Stimulated activated CD8-positive, alpha-beta memory T cell treated with anti-CD3 and anti-CD28 coated beads, Interleukin-4, amount 100 ng/mL, for 4 hours (primary cell): ENCODE measurements at places on chromosomes 13 and 19.

DNA sequence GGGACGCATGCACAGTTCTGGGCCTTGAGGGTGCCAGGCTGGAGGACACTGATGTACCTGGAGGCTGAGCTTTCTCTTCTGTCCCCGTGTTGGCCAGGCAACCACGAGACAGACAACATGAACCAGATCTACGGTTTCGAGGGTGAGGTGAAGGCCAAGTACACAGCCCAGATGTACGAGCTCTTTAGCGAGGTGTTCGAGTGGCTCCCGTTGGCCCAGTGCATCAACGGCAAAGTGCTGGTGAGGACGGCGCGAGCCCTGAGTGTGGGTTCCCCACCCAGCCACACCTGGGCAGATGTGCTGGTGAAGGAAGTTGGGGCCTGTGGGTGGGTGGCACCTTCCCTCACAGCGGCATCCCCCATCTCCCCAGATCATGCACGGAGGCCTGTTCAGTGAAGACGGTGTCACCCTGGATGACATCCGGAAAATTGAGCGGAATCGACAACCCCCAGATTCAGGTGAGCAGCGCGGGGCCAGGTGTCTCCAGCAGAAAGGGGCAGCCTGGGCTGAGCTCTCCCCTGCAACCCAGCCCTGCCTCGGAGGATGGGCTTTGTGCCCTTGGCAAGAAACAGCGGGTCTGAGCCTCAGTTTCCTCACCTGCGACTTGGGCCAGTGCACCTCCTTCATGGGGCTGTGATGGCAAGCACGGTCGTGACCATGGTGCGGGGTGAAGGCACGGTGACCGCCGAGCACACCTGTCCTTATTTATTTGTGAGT is 26.2 kb downstream of the CCDC8 start:
- DNase-seq = no peak

- DNase-seq = no peak
Observed at GRCh38 chr19:46975925-46976782, 43.5 kb upstream of the NPAS1 start.

DNA sequence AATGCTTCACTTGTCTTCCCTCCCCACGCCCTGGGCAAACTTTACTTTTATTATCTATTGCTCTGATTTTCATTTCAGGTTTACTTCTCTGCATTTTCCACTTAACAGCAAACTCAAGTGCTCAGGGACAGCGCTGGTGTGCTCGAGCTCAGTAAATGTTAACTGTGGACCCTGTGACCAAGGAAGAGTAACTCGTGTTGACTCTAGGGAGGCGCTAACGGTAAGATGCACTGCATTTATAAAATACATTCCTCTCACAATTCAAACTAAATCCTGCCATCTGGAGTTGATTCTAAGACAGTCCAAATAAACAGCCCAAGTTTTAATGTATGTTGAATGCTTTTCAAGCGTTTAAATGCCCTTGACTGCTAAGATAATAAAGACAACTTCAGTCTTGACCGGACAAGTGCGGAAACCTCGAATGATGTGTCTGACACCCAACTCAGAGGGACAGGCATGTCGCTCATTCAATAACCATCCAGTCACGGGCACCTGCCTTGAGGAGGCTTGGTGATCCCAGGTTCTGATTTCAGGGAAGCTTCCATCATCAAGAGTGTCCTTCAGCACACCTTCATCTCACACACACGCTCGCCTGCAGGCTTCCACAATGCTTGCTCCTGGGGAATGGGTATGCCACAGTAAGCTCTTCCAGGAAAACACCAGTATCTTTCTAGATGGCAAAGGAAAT is 93.2 kb downstream of the STK24 start:
- DNase-seq = no peak

DNA sequence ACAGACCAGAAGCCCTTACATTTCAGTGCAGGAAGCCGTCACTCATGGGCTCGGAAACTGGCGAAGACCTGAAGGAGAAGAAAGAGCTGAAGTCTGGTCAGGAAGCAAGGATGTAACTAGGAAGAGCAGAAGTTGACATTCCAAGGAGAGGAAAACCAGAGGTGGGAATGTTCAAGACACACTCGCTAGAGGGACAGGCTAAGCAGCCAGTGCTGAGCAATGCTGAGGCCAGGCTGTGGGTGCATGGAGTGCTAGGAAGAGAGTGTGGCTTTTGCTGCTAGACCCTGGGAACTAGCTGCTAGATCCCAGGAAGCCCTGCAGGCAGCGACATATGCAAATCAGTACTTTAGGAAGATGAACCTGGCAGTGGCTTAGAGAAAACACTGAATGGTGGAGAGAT is 12.1 kb upstream of the URAD start:
- no peak for DNase-seq

DNA sequence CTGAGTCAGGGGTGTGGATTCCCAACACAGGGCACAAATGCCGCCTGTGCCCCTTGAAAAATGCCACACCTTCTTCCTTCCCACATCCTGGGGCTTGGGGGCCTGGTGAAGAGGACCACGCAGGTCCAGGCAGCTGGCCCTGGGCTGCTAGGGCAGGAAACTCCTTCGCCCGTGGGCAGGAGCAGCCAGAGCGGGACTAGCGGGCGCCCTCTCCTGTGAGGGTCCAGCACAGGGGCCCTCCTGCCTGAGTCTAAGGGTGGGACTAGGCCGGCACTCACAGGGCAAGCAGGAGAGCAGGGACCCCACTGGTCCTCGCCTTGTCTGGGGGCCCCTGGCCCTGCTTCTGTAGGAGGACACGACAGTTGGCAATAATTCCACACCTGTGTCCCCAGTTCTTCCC is 7.5 kb upstream of the CEBPA start:
- DNase-seq = no peak

DNA sequence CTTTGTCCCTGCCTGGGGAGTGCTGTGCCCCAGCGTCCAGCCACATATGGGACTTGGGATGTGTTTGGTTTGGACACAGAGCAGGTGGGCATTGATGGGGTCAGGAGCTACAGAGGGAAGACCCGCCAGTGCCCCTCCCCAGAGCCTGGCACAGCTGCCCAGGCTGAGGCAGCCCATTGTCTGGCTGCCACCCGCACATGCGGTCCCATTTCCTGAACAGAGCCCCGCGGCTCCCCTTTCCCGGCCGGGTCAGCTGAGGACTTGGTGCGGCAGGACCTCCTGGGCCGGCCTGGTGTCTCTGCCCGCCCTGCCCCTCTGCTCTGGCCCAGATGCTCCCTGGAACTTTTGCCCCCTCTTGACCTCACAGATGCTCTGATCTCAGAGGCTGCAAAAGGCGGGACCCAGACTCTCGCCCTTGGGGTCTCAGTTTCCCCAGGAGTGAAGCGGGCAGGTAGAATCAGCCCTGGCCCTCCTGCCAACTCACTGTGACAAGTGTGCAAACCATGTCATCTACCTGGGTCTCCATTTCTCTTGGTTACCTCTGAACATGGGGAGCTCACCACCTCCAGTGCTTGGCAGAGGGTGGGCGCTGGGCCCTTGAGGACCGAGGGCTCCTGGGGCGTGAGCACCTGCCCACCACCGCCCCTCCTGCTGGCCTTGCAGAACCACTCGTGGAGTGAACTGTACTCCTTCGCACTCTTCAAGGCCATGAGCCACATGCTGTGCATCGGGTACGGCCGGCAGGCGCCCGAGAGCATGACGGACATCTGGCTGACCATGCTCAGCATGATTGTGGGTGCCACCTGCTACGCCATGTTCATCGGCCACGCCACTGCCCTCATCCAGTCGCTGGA is 17.8 kb downstream of the HCN2 start:
- DNase-seq = no peak

DNA sequence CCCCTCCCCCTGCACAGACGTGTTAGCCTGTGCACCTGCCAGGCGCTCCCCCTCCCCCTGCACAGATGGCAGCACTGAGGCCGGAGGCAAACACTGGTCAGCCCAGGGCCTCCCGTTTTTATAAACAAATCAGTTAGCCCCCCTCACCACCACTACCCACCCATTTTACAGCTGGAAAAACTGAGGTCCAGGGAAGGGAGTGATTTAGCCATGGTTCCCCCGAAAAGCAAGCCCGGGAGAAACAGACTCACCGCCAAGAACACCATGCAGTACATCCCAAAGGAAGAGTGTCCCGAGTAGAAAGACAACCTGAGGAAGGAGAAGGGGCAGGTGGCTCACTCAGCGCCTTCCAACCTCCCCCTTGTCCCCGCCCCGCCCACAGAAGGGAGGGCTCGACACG is 8.7 kb downstream of the PLPP2 start:
- DNase-seq = no peak

DNA sequence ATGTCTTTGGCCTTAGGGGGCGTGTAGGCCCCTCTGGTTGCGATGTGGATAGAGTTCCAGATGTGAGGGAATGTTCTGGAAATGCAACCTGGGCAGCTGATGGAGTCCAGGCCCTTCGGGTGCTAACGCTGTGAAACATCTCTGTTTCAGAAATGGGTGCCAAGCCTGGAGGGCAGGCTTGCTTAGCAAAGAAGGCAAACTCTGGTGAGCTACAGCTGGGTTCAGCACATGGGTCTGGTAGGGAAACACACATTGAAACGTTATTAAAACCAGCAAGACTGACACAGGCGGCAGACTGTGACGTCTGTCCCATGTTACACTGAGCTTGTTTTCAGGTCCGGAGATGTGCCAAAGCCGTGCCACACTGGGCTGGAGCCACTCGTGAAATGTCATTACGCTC is 8.6 kb upstream of the CDC16 start:
- DNase-seq = no peak

GRCh38 chr13:112995395-112996191 is 26.6 kb downstream of the MCF2L start:
- DNase-seq = no peak

DNA sequence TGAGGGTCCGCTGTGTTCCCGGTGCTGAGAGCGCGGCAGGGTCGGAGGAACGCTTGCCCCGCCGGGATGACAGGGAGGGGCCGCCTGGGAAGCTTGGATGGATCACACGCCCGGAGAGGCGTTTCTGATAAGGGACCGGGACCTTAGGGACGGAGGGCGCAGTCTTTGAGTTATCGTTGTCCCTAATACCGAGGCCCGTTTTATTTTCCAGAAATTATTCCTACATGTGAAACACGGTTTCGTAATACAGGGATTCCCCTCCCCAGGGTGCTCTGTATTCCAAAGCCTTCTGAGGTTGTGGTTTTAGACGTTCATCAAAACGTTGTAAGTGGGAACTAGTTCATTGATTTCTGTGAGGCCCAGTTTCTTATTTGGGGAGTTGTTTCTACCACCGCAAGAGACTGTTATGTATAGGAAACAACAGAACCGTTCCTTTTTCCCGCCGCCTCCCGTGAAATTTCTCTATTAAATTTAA is 752 bp downstream of the PDCD5 start:
- no peak for DNase-seq

- DNase-seq = no peak
Observed at GRCh38 chr19:19464339-19465098, 50.8 kb downstream of the TSSK6 start.

GRCh38 chr13:81406022-81406421 is 1065.1 kb upstream of the SPRY2 start:
- DNase-seq = no peak
